GM23338 (cell line): ENCODE measurements at places on chromosomes 11 and 22. TPM values are rescaled to one million over a fixed set of nuclear protein-coding genes. Genes with fewer than 3 reads are reported as not detected.

The KBTBD3 gene
- polyA plus RNA-seq: 13.7 TPM in 2 replicates

The MRPL23 gene
- 84.7 and 92.0 TPM in 2 replicates for polyA plus RNA-seq

The GDPD4 gene
- polyA plus RNA-seq: not detected in 2 replicates

The FAT3 gene
- polyA plus RNA-seq: 7.2 and 9.0 TPM in 2 replicates

The BCR gene
- polyA plus RNA-seq: 15.6 and 17.7 TPM in 2 replicates

The SCUBE2 gene
- polyA plus RNA-seq: 0.47 and 1.2 TPM in 2 replicates

The NLRP14 gene
- polyA plus RNA-seq: 0.14 TPM in 1 of 2 replicates, not detected in the other

The PHETA2 gene
- polyA plus RNA-seq: 3.8 and 4.5 TPM in 2 replicates

The PHOX2A gene
- polyA plus RNA-seq: 0.23 and 0.31 TPM in 2 replicates

The FGF4 gene
- polyA plus RNA-seq: 4.1 and 4.8 TPM in 2 replicates

The OR5P2 gene
- polyA plus RNA-seq: not detected in 2 replicates

The CD248 gene
- polyA plus RNA-seq: 2.4 and 2.7 TPM in 2 replicates

The CASP5 gene
- 0.17 TPM in 1 of 2 replicates, not detected in the other for polyA plus RNA-seq

The RASD2 gene
- polyA plus RNA-seq: 1.2 and 1.5 TPM in 2 replicates

The ART1 gene
- polyA plus RNA-seq: not detected in 2 replicates

The GTSE1 gene
- 28.6 TPM in 2 replicates for polyA plus RNA-seq

The PGR gene
- polyA plus RNA-seq: 0.11 and 0.12 TPM in 2 replicates

The SHISA8 gene
- 0.21 TPM in 1 of 2 replicates, not detected in the other for polyA plus RNA-seq

The MUS81 gene
- polyA plus RNA-seq: 38.5 and 39.1 TPM in 2 replicates

The SCARF2 gene
- polyA plus RNA-seq: 1.8 and 2.2 TPM in 2 replicates

The MOV10L1 gene
- polyA plus RNA-seq: 1.2 and 1.8 TPM in 2 replicates

The INPP5J gene
- polyA plus RNA-seq: 4.8 and 5.3 TPM in 2 replicates

The SCGB1C1 gene
- not detected in 2 replicates for polyA plus RNA-seq

The SLC22A8 gene
- not detected in 2 replicates for polyA plus RNA-seq

The NXPE4 gene
- not detected in 2 replicates for polyA plus RNA-seq

The KRTAP5-1 gene
- not detected in 2 replicates for polyA plus RNA-seq

The MRGPRX4 gene
- polyA plus RNA-seq: not detected in 2 replicates

The CNTF gene
- polyA plus RNA-seq: 0.24 and 0.26 TPM in 2 replicates

The SOX10 gene
- polyA plus RNA-seq: 1.1 and 1.3 TPM in 2 replicates

The SHANK2 gene
- 16.7 and 22.0 TPM in 2 replicates for polyA plus RNA-seq

The KCNQ1 gene
- 0.45 and 1.1 TPM in 2 replicates for polyA plus RNA-seq

The OR51T1 gene
- not detected in 2 replicates for polyA plus RNA-seq

The CUL5 gene
- 31.5 and 40.9 TPM in 2 replicates for polyA plus RNA-seq

The DYNC2H1 gene
- polyA plus RNA-seq: 22.5 and 23.3 TPM in 2 replicates

The IGLL1 gene
- not detected in 2 replicates for polyA plus RNA-seq

The NRXN2 gene
- 3.4 and 5.7 TPM in 2 replicates for polyA plus RNA-seq
